Activated T-cell treated with anti-CD3 and anti-CD28 coated beads for 1 hour (primary cell): ENCODE measurements at places on chromosomes 7 and 10.
A peak's percentile ranks its signal among the peaks of the same experiment; 100 is the strongest.

DNA sequence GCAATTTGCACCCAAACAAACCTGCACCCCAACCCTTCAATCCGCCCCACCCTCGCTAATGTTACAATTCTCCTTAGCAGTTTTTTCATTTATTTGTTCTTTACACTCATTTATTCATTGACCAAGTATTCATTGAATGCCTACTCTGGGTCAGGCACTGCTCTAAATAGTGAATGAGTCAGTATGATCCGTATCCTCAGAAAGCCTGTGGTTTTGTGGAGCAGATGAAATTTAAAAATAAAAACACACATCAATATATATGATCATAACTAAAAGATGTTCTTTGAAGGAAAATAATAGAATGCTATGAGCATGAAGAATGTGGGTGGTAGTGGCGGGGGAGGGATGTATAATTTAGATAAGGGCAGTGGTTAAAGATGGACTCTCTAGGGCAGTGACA lies 13.3 kb downstream of the IFIT5 start:
- no peak for DNase-seq

GRCh38 chr10:99369126-99369525 lies 40.0 kb downstream of the CNNM1 start:
- DNase-seq, result no peak

- DNase-seq, result no peak
Measured at GRCh38 chr10:18737236-18737635, 78.0 kb downstream of the ARL5B start.

DNA sequence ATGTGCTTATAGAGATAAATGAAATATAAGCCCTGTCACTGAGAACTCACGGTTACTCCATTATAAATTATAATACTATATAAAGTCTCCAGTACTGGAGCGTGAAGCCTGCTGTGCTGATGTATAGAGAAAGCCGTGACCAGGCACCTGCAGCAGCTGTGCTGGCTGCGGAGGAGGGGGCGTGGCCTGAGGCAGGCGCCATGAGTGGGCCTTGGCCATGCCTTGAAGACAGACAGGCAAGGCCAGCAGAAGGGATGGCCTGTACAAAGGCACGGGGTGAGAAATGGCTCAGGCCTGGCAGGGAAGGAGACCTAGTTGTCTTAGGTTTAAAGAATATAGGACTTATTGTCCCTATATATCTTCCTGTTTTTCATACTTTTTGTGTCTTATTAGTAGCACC lies 218.5 kb upstream of the STK17A start:
- DNase-seq, result no peak

DNA sequence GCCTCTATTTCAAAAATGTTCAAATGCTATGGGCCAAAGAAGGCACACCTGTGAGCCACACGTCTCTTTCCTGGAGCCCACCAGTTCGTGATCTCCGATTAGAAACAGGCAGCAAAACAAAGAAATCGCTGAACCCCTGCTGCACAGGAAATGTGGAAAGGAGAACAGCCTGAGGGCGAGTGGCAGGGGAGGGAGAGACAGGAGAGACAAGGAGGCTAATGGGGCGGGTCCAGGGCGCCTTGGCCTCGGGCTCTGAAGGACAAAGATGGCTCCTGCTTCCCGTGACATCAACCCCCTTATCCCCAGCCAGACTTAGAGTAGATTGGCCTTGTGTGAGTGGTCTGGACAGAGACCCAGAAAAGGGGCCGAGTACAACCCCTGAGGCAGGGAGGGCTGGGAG lies 62.4 kb upstream of the DOCK1 start:
- DNase-seq, result no peak

DNA sequence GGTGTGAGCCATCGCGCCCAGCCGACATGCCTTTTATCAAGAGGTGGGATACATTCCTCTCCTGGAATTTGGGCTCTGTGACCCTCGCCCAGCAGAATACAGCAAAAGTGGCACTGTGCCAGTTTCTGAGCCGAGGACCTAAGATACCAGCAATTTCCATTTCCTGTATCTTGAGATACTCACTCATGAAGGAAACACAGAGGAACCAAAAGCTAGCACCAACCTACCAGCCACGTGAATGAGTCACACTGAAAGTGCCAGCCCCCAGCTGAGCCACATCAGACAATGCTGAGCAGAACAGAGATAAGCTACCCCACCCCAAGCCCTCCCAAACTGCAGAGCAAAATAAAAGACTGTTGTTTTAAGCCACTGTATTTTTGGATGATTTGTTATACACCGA lies 56.3 kb downstream of the CACUL1 start:
- DNase-seq, result peak; percentile 62

- DNase-seq, result no peak
Measured at GRCh38 chr10:111634191-111634590, 549.4 kb downstream of the GPAM start.

- DNase-seq, result no peak
Measured at GRCh38 chr7:66950311-66950710, 29.3 kb downstream of the TMEM248 start.

DNA sequence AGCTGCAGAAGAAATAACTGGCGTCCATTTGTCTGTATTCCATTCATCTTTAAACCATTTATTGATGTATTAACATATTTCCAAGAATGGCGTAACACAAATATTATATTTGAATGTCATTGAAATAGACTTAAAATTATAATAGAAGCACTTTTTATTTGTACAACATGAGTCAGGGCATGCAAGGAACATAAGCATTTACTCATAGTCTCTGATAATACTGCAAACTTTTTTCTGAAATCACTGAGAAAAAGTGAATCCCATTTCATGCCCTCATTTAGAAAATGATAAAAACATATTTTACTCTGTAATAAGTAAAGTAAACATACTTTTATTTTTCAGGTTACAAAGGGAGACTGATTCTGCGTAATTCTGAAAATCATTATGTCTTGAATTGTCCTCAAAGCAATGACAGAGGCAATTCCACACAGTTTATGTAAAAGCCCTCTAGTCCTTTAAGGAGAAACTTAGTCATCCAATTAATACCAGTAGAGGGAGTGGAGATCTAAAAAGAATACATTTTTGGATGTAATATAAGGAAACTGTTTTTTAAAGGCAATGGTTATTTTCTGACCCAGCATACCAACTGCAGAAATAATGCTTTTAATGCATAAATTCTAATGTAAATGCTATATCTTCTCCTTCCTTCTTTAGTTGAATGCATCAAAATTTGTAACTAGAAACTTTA lies 58.1 kb downstream of the AGMO start:
- DNase-seq, result no peak

- no peak for DNase-seq
Measured at GRCh38 chr10:68251625-68252495, 19.9 kb upstream of the ATOH7 start.

DNA sequence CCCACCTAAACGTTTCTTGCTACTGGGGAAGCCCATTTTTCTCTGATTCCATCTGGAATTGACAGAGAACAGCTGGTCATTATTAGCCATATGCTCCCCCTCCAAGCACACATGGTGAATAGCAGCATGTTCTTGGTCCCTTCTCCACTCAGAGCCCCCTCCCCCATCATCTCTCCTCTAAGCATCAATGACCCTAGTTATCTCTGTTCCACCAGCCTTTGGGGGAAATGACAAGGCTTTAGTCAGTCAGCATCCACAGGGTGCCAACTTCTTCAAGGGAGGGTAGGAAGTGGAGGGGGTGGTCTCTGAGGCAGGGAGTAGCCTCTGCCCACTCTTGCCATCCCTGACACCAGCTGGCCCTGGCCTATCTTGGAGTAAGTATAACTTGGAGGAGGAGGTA lies 163.1 kb downstream of the UBE2H start:
- DNase-seq, result no peak

GRCh38 chr7:50720295-50720694 lies 62.4 kb downstream of the GRB10 start:
- DNase-seq, result no peak

DNA sequence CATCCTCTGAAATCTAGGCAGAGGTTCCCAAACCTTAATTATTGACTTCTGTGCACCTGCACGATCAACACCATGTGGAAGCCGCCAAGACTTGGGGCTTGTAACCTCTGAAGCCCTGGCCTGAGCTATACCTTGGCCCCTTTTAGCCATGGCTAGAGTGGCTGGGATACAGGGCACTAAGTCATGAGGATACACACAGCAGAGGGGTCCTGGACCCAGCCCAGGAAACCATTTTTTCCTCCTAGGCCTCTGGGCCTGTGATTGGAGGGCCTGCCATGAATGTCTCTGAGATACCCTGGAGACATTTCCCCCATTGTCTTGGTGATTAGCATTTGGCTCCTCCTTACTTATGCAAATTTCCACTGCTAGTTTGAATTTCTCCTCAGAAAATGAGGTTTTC lies 743.7 kb downstream of the PCDH15 start:
- DNase-seq, result no peak

GRCh38 chr10:81957976-81958375 lies 83.0 kb downstream of the NRG3 start:
- DNase-seq, result no peak

DNA sequence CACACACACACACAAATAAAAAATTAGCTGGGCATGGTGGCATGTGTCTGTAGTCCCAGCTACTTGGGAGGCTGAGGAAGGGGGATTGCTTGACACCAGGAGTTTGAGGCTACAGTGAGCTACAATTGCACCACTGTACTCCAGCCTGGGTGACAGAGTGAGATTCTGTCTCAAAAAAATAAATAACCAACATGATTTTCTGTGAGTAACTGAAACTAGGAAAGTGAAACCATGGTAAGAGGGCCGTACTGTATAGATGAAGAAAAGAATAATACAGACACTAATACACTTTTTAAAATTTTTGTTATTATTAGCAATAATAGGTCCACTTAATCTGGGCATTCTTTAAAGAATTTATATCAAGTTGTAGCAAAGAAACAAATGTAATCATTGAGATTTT lies 170.9 kb downstream of the HGF start:
- no peak for DNase-seq

DNA sequence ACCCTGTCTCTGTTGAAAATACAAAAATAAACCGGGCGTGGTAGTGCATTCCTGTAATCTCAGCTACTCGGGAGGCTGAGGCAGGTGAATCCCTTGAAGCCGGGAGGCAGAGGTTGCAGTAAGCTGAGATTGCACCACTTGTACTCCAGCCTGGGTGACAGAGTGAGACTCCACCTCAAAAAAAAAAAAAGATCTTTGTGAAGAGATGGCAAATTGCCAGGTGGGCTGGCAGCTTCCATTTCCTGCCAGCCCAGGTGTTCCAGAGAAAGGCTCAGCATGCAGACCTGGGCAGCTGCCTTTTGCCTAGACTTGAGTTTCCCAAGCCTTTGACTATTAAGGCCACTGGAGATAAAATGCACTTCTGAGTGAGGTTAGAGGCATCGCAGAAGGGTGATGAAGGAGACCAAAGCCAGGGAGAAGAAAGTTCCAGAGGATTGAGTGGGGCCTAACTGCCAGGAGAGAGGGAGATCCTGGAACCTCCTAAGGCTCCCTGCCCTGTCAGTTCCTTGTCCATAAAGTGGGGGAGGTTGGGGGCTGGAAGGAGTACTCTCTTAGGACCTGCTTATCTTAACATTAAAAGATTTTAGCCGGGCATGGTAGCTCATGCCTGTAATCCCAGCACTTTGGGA lies 10.0 kb upstream of the DDIT4 start:
- DNase-seq, result no peak

DNA sequence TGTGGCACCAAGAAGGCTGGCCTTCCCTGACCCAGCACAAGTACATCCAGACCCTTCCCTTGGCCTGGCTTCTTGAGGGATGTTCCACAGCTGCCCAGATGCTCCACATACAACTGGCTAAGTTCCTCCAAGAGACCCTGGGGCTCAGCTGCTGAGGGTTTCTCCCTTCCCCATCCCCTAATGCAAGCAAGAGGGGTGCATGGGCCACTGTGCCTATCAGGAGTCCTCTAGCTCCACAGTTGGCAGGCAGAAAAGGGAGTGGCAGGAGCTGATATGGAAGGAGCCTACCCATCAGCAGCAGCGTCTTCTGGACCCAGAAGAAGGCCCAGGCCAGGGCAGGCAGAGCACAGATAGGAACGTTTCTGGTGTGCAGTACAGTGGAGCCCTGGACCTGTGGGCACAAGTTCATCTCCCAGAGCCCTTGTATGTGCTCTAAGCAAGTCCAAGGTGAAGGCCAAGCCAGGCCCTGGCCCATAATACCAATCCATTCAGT lies 26.2 kb downstream of the VSIR start:
- no peak for DNase-seq

DNA sequence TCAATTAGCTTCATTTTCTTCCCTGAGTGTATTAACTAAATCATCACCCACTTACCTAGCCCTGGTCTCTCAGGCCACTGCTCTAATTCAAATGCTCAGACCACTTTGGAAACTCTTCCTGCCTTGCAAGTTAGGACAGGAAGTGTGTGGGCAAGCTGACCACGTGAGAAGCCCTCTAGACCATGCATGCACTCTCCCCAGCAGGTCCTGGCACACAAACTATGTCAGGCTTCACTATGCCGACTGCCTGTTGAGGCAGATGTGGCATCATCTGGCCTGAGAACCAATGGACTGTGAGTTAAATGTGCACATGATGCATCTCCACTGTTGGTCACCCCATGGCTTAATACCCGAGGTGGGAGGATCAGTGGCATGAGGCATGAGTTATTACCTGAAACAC lies 439.6 kb downstream of the GRID1 start:
- no peak for DNase-seq

GRCh38 chr10:99700649-99701048 lies 31.3 kb downstream of the COX15 start:
- no peak for DNase-seq

- no peak for DNase-seq
Measured at GRCh38 chr10:78194539-78195402, 161.1 kb downstream of the RPS24 start.

GRCh38 chr7:42071372-42072261 lies 165.4 kb downstream of the GLI3 start:
- no peak for DNase-seq

GRCh38 chr7:151082141-151083070 lies 887 bp downstream of the TMUB1 start:
- no peak for DNase-seq

DNA sequence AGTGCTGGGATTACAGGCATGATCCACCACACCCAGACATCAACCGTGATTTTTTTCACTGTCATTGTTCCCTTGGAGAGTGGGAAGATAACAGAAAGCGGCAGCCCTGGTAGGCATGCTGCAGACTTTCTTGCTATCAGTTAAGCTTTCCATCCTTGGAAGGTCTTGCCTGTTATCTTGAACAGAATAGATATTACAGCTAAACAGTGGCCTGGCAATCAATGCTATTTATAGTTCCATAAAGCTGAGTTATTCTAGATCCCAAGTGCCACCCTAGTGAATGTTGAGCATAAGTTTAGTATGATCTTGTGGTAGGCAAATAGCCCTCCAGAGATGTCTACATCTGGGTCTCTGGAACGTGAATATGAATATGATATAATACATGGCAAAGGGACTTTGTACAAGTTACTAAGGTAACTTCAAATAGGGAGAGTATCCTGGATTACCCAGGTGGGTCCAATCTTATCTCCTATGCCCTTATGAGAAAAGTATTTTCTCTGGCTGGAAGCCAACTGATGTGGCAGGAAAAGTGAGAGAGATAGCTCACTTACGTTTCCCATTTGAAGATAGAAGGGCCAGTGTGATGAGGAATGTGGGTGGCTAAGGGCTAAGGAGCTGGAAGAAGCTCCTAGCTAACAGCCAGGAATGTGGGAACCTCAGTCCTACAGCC lies 609.1 kb upstream of the IGFBP3 start:
- no peak for DNase-seq

- DNase-seq, result no peak
Measured at GRCh38 chr7:18610331-18610948, 114.9 kb downstream of the HDAC9 start.

GRCh38 chr7:91630581-91631380 lies 249.7 kb downstream of the MTERF1 start:
- no peak for DNase-seq

- DNase-seq, result peak; percentile 65
Measured at GRCh38 chr7:99141841-99142726, 1.8 kb downstream of the SMURF1 start.

GRCh38 chr10:113047605-113047962 lies 97.5 kb downstream of the TCF7L2 start:
- DNase-seq, result no peak
